Muscle of leg (tissue), 16 donors: ENCODE measurements at places on chromosomes 16 and 17.

DNA sequence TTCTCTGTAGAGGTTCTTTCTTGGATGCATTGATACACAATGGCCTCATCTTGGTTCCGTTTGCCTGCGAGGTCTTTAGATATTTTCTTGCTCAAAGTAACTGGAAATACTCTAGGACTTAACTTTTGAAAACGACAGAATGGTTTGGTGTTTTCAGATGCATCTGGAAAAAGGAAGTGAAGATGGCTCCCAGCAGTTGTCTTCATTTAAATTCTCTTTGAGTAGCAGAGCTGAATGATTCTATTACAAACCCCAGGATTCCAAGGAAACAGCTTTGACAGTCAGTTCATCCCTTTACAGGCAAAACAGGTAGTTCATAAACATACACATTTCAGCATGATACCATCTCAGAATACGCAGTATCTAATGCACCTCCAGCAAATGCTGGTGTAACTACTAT, 54.8 kb downstream of the PSMD12 start:
- peaks cover 4% of the 10 kb centered on the region for H3K4me1 ChIP-seq
- no peak for DNase-seq
- H3K27me3 ChIP-seq: no peaks in the 10 kb centered on the region
- H3K27ac ChIP-seq: no peak overlapping the region
- no peak overlapping the region for H3K4me3 ChIP-seq
- H3K36me3 ChIP-seq: no peaks in the 10 kb centered on the region

DNA sequence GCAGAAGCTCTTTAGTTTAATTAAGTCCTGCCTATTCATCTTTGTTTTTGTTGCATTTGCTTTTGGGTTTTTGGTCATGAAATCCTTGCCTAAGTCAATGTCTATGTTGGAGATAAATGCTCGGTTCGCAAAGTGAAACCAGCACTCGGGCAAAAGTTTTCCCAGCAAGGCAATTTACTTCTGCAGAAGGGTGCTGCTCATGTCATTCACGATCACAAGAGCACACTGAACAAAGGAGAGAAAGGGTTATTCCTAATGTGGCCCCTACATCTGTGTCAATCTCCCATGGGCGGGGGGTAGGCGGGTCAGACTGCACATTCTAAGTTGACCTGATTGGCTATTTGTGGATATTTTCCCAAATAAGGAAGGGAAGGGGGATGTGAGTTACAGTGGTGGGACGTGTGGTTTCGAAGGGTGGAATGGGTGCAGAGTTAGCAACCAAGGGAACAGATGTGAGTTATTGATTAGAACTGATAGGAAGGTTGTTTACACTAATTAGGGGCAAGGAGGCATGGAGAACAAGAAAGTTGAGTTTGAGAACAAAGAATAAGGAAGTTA, 23.0 kb downstream of the ATF7IP2 start:
- no peak overlapping the region for H3K4me3 ChIP-seq
- no peak overlapping the region for H3K27ac ChIP-seq
- no peak for DNase-seq
- H3K4me1 ChIP-seq: no peaks in the 10 kb centered on the region
- no peaks in the 10 kb centered on the region for H3K27me3 ChIP-seq
- no peaks in the 10 kb centered on the region for H3K36me3 ChIP-seq

- no peak for DNase-seq
- H3K27ac ChIP-seq: no peak overlapping the region
- H3K27me3 ChIP-seq: peaks cover 46% of the 10 kb centered on the region
- H3K4me1 ChIP-seq: peaks cover 16% of the 10 kb centered on the region
- no peaks in the 10 kb centered on the region for H3K36me3 ChIP-seq
Measured at GRCh38 chr17:58325976-58326468, 2.6 kb downstream of the TSPOAP1 start.

DNA sequence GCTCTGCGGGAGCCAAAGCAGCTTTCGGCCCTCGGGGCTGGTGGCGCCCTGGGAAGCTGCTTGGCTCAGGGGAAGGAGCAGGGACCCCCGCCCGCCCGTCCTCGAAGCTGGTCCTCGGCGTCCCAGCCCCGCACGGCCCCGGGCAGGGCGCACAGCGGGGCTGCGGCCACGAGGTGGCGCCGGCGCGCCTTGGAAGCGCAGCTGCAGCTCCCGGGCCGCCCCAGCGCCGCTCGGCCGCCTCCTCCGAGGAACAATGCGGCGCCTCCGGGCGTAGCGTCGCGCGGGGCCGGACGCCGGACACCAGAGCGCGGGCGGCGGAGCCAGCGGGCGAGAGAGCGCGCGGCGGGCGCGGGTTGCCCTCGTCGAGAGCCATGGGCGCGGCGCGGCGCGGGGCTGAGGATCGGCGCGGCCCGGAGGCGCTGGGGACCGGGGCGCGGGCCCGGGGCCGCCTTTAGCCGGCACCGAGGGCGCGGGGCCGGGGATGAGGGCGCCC, at the start of gene MGAT5B:
Gene MGAT5B (plus strand): TSS at position 229 of the 493 bp plus-strand sequence. CDS start 626 bp downstream, outside the sequence.
- H3K36me3 ChIP-seq: no peaks in the 10 kb centered on the region
- H3K4me3 ChIP-seq: no peak within 1 kb of the TSS
- peaks cover 51% of the 10 kb centered on the region for H3K27me3 ChIP-seq

- H3K4me1 ChIP-seq: no peaks in the 10 kb centered on the region
- no peaks in the 10 kb centered on the region for H3K27me3 ChIP-seq
- H3K4me3 ChIP-seq: no peak overlapping the region
- DNase-seq: no peak
- H3K36me3 ChIP-seq: no peaks in the 10 kb centered on the region
Measured at GRCh38 chr17:55386796-55387332, 34.8 kb downstream of the MMD start.
